Head of caudate nucleus (tissue), 42 donors: ENCODE measurements at places on chromosomes 5 and 9.

DNA sequence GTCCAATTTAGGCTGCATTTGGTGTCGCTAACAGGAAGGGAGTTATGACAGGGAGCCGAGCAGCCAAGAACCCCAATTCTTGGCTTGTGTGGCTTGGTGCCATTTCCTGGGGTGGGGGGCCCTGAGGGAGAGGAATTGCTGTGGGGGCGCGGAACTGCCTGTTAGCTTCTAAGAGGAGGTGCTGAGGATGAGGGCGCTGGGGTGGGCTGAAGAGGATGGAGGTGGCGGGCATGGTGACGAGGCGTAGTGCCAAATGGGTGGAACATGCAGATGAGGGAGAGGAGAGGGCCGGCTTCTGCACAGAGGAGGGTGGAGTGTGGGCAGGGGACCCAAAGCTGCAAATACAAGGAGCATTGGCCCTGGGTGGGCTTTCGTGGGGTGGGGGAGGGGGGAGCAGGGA is 27.9 kb downstream of the IER5L start:
- DNase-seq = no peak

GRCh38 chr5:67639976-67640375 is 443.4 kb upstream of the CD180 start:
- DNase-seq = no peak

DNA sequence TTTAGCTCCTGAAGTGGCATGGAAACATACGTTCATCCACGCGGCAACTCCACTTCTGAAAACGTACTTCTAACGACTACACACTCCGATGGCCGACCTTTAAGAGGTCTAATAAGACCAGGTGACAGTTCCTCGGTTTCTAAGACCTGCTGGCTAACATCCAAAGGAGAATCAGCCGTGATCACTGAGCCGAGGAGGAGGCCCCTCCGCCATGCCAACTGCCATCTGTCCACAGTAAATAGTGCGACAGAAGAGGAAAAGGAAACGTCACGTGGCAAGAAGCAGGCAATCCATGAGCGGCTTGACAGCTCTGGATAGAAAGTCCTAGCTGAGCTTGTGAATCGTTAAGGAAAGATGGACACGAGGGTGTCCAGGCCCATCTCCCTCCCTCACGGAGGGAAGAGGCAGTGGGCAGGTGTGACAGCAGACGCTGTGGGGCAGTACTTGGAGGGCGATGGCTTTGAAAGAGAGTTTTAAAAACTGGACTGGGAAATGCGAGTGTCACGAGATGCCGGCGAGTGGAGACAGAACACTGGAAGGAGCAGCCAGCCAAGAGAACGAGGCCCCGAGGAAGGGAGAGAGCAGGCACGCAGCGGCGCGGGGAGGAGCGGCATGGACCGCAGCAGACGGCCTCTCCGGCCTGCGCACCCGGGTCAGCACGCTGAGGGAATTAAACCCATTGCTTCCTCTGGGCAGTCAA is 66.7 kb upstream of the TBC1D9B start:
- no peak for DNase-seq

DNA sequence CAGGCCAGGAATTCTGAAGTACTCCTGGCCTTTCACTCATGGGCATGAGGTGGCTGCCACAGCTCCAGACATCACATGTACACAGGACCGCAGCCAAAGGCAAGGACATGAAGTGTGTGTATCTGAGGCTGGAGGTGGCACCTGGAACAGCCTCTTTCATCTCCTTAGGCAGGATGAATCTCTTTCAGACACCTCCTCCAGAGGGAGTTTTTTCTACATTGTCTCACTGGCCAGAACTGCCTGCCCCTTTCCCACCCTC is 142.8 kb downstream of the BARX1 start:
- no peak for DNase-seq

- DNase-seq = no peak
Measured at GRCh38 chr5:117488976-117489500, 914.4 kb upstream of the SEMA6A start.

GRCh38 chr5:135565725-135566421 is 12.9 kb downstream of the CXCL14 start:
- peak; percentile 82 for DNase-seq

DNA sequence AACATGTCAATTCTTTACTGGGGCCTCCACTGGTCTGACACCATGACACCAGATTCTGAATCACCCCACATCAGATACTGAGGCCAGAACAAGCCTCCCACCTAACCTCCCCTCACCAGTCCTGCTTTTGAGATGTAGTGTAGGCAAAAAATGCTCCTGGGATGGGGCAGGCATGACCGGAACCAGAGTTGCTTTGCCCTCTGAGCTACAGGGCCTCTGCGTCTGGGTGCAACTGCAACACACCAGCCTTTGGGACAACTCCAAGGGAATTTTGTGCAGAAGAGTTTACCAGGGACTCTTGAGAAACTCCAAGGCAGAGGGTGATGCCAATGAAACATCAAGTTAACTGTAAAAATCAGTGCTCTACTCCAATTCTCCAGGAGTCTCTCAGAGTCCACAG is 79.4 kb downstream of the SIL1 start:
- no peak for DNase-seq

DNA sequence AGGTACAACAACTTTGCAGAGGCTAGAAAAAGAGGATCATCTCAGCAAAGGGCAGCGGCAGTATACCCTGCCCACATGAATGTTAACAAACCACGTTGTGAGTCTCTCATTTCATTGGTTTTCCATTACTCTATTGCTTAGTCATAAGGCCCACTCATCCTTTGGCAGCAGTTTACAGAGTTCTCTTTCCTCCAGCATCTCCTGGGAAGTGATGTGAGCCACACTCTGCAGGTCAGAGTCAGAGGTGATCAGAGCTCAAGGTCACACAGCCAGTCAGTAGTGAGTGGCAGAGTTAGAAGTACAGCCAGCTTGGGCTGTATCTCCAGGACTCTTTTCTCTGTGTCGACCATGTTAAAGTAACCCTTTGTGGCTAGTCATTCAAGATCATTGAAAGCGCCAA is 599.6 kb upstream of the GRAMD2B start:
- no peak for DNase-seq

GRCh38 chr9:134688231-134688630 is 46.6 kb downstream of the COL5A1 start:
- no peak for DNase-seq

GRCh38 chr9:134204041-134204440 is 39.7 kb upstream of the RNU6ATAC start:
- DNase-seq = no peak

GRCh38 chr9:121895818-121896544 is 197.1 kb downstream of the TTLL11 start:
- DNase-seq = no peak

DNA sequence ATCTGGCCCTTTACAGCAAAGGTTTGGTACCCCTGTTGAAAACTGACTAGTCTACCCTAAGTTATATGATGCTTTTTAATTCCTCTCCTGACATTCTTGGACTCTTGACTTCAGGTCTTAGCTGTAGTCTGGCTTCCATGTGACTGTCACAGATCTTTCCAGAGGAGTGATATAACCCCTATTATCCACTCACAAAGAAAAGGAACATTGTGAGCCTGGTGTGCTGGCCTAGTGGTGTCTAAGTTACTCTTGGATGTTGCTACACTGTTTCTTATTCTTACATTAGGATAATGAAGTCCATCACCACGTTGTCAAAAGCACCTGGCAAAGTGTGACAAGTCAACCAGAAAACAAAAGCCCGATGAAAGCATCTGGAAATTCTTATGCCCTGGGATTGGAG is 49.8 kb downstream of the RAD23B start:
- no peak for DNase-seq

- DNase-seq = no peak
Measured at GRCh38 chr5:81906086-81906485, 65.7 kb upstream of the ATG10 start.

DNA sequence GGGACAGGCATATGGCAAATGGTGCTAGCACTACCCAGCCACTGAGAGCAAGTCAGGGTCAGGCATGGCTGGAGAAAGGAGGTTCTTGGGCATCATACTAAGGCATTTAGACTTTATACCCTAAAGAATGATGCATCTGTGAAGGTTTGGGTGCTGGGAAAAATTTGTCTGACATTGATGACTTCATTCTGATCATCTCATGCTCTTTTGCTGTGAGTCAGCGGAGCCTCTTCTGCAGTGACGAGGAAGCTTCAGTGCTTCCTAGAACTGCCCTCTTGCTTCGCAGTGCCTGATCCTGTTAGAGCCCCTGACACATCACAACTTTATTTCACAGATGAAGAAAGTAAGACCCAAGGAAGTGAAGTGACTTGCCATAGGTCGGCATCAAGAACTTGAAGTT is 266.6 kb upstream of the GAS1 start:
- no peak for DNase-seq

- peak; percentile 56 for DNase-seq
Measured at GRCh38 chr5:61732369-61732768, 400.3 kb downstream of the ZSWIM6 start.

DNA sequence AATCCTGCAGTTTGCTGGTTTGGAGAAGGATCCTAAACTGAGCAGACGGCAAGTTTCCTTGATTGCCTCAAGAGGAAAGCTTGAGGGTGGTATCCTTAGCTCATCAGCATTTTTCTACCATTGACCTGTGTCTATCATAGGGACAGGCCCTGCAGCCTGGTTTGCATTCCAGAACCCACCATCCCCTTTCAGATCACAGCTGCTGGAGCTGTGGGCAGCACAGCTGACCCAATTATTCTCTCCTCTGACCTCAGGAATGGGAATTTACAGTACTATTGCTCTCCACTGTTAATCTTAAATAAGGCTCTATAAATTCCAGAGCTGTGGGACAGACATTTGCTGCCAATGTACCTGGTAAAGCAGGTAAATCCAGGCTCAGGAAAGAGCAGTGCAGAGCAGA is 163.0 kb downstream of the SPOCK1 start:
- DNase-seq = no peak

DNA sequence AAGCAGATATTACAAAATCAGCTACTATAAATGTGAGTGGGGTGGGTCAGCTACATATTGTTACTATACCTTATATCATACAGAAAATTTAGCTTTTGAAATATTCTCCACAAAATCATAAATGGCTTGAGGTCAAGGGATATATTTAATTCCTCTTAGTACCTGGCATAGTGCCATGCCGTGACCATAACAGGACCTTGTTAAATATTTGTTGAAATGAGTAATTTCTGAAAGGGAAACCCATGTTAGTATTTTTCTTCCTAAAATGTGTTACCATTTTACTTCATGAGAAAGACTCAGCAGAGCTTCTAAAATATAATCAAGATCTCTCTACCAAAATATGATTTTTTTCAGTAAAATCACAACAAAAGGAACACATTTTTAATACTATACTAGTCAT is 14.8 kb downstream of the ATP10B start:
- no peak for DNase-seq

DNA sequence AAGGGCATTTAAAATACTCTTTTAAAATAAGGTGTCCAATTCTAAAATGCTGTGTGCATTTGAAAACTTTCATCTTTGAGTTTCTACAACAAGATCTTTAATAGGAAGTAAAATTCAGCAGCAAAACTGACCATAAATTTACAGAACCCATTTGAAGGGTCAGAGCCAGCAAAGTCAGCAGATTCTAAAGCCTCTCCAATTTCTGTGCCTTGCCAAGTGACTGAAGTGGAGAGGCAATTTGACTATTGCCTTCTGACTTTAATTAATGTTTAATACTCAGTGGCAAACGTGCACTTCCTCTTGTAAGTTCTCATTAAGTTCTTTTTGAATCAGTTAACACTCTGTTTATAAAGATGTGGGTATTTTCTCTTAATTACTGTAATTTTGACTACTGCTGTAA is 155.2 kb downstream of the BAAT start:
- no peak for DNase-seq

GRCh38 chr5:37391591-37391990 is 12.5 kb downstream of the WDR70 start:
- DNase-seq = no peak

GRCh38 chr5:5710471-5710870 is 288.0 kb downstream of the ICE1 start:
- no peak for DNase-seq

GRCh38 chr5:141605523-141606277 is 13.1 kb downstream of the DIAPH1 start:
- no peak for DNase-seq

- DNase-seq = no peak
Measured at GRCh38 chr5:114174131-114174530, 187.7 kb upstream of the KCNN2 start.

GRCh38 chr9:89776795-89777525 is 172.1 kb downstream of the GADD45G start:
- DNase-seq = no peak

- DNase-seq = no peak
Measured at GRCh38 chr5:158456756-158457155, 597.8 kb upstream of the CLINT1 start.

GRCh38 chr9:35499029-35499700 is 9.3 kb downstream of the RUSC2 start:
- DNase-seq = no peak

- DNase-seq = no peak
Measured at GRCh38 chr9:38278457-38278856, 114.0 kb upstream of the ALDH1B1 start.

DNA sequence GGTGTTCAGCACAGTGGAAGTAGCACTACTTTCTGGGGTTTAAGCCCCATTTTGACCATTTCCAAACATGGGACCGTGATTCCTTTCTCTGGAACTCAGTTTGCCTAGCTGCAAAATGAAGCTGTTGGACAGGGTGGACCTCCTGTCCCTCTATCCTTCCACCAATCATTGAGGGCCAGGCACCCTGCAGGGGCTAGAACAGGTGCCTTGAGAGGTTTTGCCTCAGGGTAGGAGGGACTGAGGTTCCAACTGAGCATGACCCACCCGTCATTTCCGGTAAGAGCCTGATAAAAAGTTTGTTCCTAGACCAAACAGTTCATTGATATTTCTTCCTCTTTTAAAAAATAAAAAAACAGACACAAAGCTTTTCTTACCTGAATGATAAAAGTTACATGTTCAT is 116.5 kb downstream of the MVB12B start:
- no peak for DNase-seq

GRCh38 chr5:34835664-34836063 is 3.3 kb upstream of the TTC23L start:
- DNase-seq = no peak

DNA sequence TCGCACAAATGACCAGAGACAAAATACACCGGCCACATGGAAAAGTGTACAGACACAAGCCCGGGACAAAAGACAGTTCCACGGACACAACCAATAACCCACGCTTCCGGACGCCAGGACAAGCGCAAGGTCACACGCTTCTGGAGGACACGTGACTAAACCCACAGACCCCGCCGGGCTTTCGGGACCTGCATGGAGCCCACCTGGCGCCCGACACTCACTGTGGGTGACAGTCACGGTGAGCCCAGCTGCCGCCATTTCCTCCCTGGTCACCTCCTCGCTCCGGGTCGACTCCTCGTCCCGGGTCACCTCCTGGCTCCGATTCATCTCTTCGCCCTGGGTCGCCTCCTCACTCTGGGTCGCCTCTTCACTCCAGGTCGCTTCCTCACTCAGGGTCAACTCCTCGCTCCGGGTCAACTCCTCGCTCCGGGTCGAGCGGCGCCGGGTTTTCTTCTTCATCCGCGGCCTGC is 470 bp downstream of the BAG1 start:
- peak; percentile 49 for DNase-seq

GRCh38 chr9:33109850-33110595 is 33.5 kb upstream of the SMU1 start:
- no peak for DNase-seq

GRCh38 chr5:57334475-57334874 is 148.1 kb downstream of the ACTBL2 start:
- DNase-seq = no peak

- no peak for DNase-seq
Measured at GRCh38 chr9:113306566-113306965, 3.4 kb upstream of the RNF183 start.
